ENCODE measurements at places on chromosomes 12 and 14.

- H3K4me1 ChIP-seq: no peaks in the 10 kb centered on the region
- no peak overlapping the region for H3K4me3 ChIP-seq
- no peaks in the 10 kb centered on the region for H3K36me3 ChIP-seq
- no peak overlapping the region for H3K27ac ChIP-seq
Observed at GRCh38 chr12:115790526-115790925, 487.0 kb downstream of the MED13L start.

DNA sequence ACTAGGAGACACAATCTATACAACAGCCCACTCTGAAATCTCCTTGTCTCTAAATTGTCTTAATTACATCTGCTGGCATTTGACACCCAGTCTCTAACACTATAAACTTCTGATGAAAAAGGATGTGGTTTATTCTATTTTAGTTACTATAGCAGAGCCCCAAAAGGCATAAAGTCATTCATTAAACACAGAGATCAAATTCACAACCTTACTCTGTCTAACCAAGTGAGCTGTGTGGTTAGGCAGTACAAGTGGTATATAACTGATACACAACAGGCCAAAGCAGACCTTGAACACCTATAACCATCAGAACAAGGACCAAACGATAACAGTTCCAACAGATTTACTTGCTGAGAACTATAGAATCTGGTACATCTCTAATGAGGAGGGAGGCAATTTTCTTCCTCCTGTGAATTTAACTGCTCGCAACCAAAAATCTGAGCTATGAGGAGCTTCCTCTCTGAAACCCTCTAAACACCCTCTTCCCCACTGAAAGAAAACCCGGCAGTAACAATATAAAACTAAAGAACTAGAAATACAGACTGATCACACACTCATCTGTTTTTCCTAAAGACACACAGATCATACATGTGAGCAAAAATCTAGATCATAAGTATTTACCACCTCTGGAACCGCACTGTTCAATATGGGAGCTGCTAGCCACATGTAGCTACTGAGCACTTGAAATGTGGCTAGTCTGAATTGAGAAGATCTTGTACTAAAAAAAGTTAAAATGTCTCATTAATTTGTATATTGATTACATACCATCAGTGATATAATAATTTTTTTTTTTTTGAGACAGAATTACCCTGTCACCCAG, 17.7 kb downstream of the SPPL3 start:
- no peak for DNase-seq
- H3K4me3 ChIP-seq: no peak overlapping the region
- H3K36me3 ChIP-seq: no peaks in the 10 kb centered on the region
- H3K27ac ChIP-seq: no peak overlapping the region
- no peaks in the 10 kb centered on the region for H3K27me3 ChIP-seq
- H3K4me1 ChIP-seq: no peaks in the 10 kb centered on the region

DNA sequence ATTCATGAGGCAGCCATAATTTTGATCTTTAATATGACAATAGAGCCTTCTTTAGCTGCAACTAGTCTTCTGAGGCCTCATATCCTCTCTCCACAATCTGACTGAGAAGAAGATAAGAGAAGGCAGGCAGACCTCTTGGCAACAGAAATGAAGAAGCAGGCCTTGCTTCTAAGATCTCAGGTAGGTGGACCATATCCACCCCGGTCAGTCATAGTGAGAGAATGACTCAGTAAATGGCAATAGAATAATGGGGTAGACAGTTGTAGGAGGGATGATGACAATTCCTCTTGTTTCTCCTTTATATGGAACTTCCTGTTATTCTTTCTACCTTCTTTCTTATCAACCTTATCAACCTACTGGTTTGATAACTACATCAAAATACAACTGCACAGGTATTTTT, 246.7 kb upstream of the G2E3 start:
- H3K4me3 ChIP-seq: no peak overlapping the region
- H3K27ac ChIP-seq: no peak overlapping the region
- H3K4me1 ChIP-seq: no peaks in the 10 kb centered on the region
- no peaks in the 10 kb centered on the region for H3K27me3 ChIP-seq

DNA sequence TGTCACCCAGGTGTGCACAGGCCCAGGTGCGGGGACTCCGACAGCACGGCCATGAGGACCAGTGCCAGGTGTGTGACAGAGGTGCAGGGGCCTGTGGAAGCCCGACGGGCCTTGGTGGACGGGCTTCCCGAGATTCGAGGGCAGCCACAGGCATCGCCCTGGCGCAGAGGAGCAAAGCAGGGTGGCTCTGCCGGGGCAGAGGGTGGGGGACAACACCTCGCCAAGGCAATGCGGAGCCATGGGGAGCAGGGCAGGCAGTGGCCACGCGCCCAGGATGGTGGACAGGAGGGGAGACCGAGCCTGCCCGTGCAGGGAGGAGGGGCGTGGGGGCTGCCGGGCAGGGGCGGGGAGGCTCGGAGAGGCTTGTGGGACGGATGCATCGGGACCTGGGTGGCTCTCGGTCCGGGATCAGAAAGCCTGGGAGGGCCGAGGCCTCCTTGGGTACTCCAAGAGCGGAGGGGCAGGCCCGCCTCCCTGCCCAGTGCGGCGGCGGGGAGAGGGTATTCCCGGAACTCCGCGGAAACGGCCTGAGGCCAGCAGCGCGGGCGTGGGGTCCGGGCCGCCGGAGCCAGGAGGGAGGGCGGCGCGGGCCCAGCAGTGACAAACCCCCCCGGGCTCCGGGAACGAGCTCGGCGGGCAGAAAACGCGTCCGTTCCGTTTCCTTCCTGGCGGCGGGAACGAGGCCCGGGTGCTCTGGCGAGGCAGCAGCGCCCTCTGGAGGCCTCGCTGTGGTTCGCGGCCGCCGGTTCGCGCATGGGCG, 1.6 kb downstream of the TMEM121 start:
- no peaks in the 10 kb centered on the region for H3K36me3 ChIP-seq
- H3K4me1 ChIP-seq: peaks cover 12% of the 10 kb centered on the region
- DNase-seq: no peak
- peak overlapping the region; percentile 91 for H3K4me3 ChIP-seq

GRCh38 chr12:114275932-114276785, 129.8 kb downstream of the TBX5 start:
- no peaks in the 10 kb centered on the region for H3K4me1 ChIP-seq
- H3K27me3 ChIP-seq: no peaks in the 10 kb centered on the region
- H3K27ac ChIP-seq: no peak overlapping the region

GRCh38 chr14:99192028-99192621, 79.9 kb downstream of the BCL11B start:
- peaks cover 6% of the 10 kb centered on the region for H3K4me1 ChIP-seq
- no peak overlapping the region for H3K27ac ChIP-seq
- no peak for DNase-seq
- no peaks in the 10 kb centered on the region for H3K27me3 ChIP-seq
- no peaks in the 10 kb centered on the region for H3K36me3 ChIP-seq

- no peaks in the 10 kb centered on the region for H3K27me3 ChIP-seq
- peak overlapping the region; percentile 93 for H3K27ac ChIP-seq
- H3K36me3 ChIP-seq: peaks cover 12% of the 10 kb centered on the region
Observed at GRCh38 chr12:6213969-6214368, 13.8 kb downstream of the CD9 start.

- H3K36me3 ChIP-seq: no peaks in the 10 kb centered on the region
- H3K27me3 ChIP-seq: no peaks in the 10 kb centered on the region
- no peak overlapping the region for H3K4me3 ChIP-seq
Observed at GRCh38 chr12:72098622-72099021, 160.0 kb downstream of the TPH2 start.

GRCh38 chr12:89192429-89192828, 159.9 kb downstream of the DUSP6 start:
- no peaks in the 10 kb centered on the region for H3K27me3 ChIP-seq
- H3K4me1 ChIP-seq: no peaks in the 10 kb centered on the region
- no peaks in the 10 kb centered on the region for H3K36me3 ChIP-seq
- H3K4me3 ChIP-seq: no peak overlapping the region
- DNase-seq: no peak

DNA sequence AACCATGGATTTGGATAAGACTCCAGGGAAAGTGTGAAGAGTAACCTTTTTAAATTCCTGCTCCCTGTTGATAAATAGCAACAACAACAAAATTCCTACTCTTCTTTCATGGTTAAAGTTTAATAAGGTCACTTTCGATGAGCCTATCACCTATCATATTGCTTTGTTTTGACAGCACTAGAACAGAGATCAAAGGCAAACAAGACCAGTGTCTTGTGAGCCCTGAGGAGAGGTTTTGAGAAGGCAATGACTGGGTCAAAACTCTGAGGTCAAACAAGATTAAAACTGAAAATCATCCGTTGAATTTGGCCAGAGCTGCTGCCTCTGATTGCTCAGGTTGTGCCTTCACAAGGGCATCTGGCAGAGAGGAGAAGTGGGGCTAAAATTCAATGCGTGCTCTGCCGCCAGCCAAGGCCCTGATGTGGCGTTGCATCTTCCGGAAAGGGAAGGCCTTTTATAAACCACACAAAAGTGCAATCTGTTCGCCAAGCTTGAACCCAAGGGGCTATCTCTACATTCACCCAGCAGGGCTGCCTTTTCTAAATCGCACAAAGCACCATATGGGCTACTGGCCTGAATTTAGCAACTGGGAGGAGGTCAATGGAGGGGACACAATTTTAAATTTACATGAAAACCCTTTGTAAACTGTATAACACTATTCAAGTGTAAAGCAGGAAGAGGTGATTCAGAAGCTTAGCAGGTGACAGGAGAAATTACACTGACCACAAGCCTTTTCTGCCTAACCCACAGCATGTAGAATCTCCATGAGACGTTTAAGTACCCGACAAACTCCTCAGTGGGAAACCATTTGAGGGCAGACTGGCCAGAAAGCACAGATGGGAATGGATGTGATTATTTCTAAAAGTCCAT, 140.8 kb downstream of the DAD1 start:
- H3K4me1 ChIP-seq: no peaks in the 10 kb centered on the region
- H3K27me3 ChIP-seq: no peaks in the 10 kb centered on the region
- no peaks in the 10 kb centered on the region for H3K36me3 ChIP-seq

DNA sequence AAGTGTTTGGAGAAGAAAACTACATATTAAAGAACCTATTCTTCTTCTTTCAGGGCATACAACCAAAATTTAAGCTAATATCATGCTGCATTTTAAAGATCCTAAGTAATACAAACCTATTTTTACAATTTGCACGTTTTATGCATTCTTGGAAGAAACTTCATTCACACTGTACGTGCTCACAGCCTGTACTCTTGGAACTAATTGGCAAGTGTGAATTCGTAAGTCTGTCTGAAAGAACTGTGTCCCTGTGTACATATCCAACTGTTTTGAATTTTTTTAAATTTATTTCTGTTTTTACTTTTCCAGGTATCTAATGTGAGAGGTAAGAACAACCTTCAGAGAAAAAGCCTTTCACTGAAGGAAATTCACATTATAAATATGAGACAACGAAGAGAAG, 347.0 kb downstream of the MDGA2 start:
- H3K27me3 ChIP-seq: no peaks in the 10 kb centered on the region
- H3K27ac ChIP-seq: no peak overlapping the region
- no peak overlapping the region for H3K4me3 ChIP-seq
- no peaks in the 10 kb centered on the region for H3K4me1 ChIP-seq
- DNase-seq: no peak

DNA sequence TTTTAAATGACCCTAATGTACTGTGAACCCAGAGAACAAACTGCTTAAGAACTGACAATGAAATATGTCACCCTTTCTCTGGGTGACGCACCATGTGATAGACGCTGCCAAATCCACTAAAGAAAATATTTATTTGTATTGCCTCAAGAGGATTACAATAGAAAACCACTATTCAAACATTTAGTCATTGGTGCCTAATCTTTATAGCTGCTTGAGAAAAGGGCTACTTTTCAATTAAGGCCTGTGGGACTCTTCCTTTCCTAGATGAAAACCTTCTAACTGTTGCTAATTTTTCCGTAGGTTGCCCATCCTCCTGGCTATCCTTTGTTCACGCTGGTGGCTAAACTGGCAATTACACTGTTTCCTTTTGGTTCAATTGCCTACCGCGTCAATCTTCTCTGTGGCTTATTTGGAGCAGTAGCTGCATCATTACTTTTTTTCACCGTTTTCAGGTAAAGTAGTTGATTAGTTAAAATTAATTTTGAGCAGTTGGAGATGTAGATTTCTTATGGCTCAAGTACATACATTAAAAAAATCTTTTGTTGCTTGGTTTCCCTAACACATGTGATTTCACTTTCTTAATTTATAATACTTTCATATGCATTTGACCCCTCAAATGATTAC, 6.0 kb downstream of the TMEM260 start:
- H3K27ac ChIP-seq: no peak overlapping the region
- DNase-seq: no peak
- H3K4me1 ChIP-seq: no peaks in the 10 kb centered on the region
- H3K4me3 ChIP-seq: no peak overlapping the region
- H3K27me3 ChIP-seq: no peaks in the 10 kb centered on the region
- peaks cover 13% of the 10 kb centered on the region for H3K36me3 ChIP-seq

DNA sequence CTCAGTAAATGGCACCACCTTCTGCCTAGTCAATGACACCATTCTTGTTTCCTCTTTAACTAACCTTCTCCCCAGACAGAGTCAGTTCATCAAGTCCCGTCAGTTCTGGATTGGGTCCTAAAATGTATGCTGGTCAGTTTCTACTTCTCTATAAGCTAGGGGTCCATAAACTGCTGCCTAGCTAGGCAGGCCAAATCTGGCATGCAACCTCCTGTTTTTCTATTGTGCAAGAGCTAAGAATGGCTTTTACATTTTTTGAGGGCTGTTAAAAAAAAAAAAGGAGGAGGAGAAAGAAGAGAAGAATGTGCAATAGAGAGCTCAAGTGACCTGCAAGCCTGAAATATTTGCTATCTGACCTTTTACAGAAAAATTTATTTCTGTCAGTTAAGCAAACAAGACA, 6.4 kb upstream of the TMED10 start:
- H3K27ac ChIP-seq: peak overlapping the region; percentile 86
- peaks cover 38% of the 10 kb centered on the region for H3K4me1 ChIP-seq
- peak; percentile 79 for DNase-seq
- no peak overlapping the region for H3K4me3 ChIP-seq
- no peaks in the 10 kb centered on the region for H3K36me3 ChIP-seq

DNA sequence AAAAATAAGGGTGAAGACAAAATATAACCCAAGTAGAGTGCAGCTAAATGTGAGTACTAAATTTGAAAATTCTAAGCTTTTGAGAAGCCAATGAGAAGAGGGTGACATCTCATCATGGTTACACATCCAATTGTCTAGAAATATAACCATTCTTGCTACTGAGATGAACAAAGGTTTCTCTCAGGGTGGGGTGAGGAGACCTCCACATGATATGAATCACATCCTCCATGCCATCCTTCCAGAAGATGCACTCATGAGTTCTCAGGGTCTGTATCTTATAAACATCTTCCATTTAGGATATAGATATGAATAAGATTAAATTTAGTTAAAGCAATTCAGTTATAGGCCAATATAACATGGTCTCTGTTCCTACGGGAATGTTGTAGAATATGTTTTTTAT, 38.9 kb upstream of the E2F7 start:
- no peak for DNase-seq
- H3K4me1 ChIP-seq: no peaks in the 10 kb centered on the region
- H3K27ac ChIP-seq: no peak overlapping the region

GRCh38 chr14:81632157-81632556, 98.5 kb upstream of the SEL1L start:
- no peaks in the 10 kb centered on the region for H3K4me1 ChIP-seq
- H3K36me3 ChIP-seq: no peaks in the 10 kb centered on the region
- no peak overlapping the region for H3K27ac ChIP-seq
- DNase-seq: no peak

- no peaks in the 10 kb centered on the region for H3K27me3 ChIP-seq
- H3K36me3 ChIP-seq: no peaks in the 10 kb centered on the region
- no peak overlapping the region for H3K4me3 ChIP-seq
- no peaks in the 10 kb centered on the region for H3K4me1 ChIP-seq
- H3K27ac ChIP-seq: no peak overlapping the region
Observed at GRCh38 chr12:17665839-17666238, 424.2 kb downstream of the RERGL start.

- peaks cover 63% of the 10 kb centered on the region for H3K4me1 ChIP-seq
- H3K27me3 ChIP-seq: no peaks in the 10 kb centered on the region
- H3K36me3 ChIP-seq: peaks cover 39% of the 10 kb centered on the region
- H3K27ac ChIP-seq: peak overlapping the region; percentile 98
- H3K4me3 ChIP-seq: peak overlapping the region; percentile 29
Observed at GRCh38 chr12:57152639-57153038, 5.2 kb upstream of the LRP1-AS start.
